ENCODE measurements at places on chromosomes 1 and 21. TPM values are rescaled to one million over a fixed set of nuclear protein-coding genes. Genes with fewer than 3 reads are reported as not detected.

Gene JAM2
- 16.0 TPM for total RNA-seq

Gene CDK18
- total RNA-seq = 19.1 TPM

Gene ATP5PF
- 80.3 TPM for total RNA-seq

Gene PLCH2
- 7.9 TPM for total RNA-seq

Gene UTS2
- 0.82 TPM for total RNA-seq

Gene SRSF10
- 82.6 TPM for total RNA-seq

Gene DIRAS3
- total RNA-seq = 3.5 TPM

Gene KRTAP12-2
- not detected for total RNA-seq

Gene TTC13
- 22.1 TPM for total RNA-seq

Gene SRM
- 112 TPM for total RNA-seq

Gene KANK4
- total RNA-seq = 11.4 TPM

Gene VANGL2
- 13.9 TPM for total RNA-seq

Gene FCAMR
- total RNA-seq = not detected

GRCh38 chr1:110606657-110607535 lies 738 bp upstream of the KCNA2 start:
- DNase-seq = peak; percentile 24

- DNase-seq = no peak
These were observed 247.9 kb downstream of the ADGRL2 start for GRCh38 chr1:82048596-82048995.

DNA sequence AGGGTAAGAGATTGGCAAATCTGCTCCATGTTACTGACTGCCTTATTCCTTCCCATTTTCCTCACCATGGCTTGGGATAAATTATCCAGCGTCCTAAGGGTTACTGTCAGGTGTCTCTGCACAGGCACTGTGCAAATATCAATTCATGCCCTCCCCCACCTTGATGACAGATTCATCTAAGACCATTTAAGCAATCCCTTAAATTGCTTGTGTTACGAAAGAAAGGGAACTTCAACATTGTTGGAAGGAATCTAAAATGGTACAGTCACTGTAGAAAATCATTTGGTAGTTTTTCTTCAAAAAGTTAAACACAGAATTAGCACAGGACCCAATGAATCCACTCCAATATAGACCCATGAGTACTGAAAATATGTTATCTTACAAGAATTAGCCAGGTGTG lies 17.6 kb upstream of the MTARC2 start:
- DNase-seq = no peak

DNA sequence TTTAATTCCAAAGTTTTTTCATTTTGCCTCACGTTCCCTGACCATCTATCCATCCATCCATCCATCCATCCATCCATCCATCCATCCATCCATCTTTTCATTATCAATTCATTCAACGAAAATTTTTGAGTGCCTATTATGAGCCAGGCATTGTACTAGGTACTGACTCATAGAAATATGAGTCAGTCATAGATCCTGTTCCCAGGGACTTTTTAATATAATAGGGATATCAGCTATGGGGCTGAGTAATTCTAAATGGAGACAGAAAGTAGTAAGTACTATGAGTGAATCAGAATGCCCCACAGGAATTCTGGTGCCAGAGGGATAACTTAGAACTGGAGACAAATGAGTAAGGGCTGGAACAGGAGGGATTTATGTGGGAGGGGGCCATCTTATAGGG lies 49.8 kb upstream of the GNG12 start:
- DNase-seq = no peak

GRCh38 chr1:113147073-113147625 lies 74.2 kb downstream of the LRIG2 start:
- DNase-seq = no peak

DNA sequence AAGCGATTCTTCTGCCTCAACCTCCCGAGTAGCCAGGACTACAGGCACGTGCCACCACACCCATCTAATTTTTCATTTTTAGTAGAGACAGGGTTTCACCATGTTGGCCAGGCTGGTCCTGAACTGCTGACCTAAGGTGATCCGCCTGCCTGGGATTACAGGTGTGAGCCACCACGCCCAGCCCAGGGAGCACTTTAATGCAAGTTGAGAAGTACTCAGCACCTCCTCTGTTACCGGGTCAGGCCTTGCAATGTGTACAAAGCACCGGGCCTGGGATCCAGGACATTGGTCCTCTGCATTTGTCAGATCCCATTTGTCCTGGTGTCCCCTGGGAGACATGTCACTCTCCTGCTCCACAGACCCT lies 143.6 kb downstream of the TOMM20 start:
- DNase-seq = no peak

DNA sequence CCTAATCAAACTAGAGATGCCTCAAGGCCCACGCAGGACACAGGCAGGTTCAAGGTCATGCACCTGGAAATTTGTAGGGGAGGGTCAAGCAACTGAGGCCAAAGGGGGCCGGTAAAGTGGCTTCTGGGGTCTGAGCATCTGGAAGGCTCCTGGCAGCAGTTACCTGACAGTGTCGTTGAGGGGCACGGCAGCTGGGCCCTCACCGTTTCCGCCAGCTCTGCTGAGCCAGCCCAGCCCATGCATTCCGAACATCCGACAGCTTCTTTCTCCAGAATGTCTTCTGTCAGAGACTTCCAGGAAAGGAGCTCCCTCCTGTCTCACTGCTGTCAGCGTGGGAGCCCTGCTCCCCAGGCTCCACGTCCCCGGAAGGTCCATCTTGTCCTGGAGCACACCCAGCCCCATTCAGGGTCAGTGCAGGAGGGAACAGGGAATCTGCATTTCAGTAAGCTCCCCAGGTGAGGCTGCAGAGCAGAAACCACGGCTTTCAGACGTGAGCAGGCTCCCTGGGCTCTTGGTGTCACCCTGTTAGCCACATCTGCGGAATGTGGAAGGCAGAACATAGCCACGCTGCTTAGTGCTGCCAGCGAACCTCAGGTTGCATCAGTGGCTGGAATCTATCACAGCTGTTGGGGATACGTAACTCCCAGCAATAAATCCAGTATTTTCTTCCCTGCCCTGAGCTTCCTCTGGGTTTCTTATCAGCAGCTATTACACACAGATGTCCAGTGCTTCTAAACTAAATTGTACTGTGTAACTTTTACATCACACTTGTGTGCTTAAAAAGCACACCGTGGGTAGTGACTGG lies 36.3 kb upstream of the FAM3B start:
- no peak for DNase-seq

- peak; percentile 77 for DNase-seq
These were observed at the start of gene NOS1AP for GRCh38 chr1:162069334-162070093. NOS1AP (plus strand) TSS chr1:162069691; CDS start chr1:162070178, 487 bp downstream.

- DNase-seq = peak; percentile 55
These were observed 30.6 kb downstream of the POFUT2 start for GRCh38 chr21:45256912-45257672.

DNA sequence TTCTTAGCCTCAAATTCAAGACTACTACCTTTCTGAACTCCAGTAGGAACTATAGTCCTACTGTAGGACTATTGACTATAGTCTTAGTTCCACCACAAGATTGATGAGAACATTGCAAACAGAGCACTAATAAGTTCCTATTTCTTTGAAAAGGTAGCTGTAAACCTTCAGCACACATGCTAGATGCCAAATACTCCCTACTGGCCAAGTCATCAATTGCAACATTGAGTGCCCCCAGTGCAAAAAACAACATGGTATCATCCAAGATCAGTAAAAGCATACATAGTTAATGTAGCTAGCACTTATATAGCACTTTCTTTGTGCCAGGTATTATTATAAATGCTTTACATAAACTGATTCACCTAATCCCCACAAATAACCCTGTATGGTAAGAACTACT lies 99.8 kb downstream of the MRPL39 start:
- no peak for DNase-seq

DNA sequence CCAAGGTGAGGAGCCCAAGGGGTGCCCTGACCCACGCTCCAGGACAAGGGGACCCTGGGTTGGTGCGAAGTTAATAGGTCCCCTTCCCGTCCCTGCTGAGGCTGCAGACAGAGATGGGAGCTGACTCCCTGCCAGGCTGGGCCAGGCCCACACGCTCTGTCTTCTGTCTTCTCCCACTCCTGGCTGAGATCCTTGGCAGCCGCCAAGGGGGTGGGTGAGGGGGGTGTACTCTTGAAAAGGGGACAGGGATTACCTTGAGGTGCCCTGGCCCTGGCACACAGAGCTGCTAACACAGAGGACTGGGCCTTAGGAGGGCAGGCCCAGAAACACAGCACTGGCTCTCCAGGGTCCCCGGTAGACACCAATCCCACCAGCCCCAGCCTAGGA lies 11.0 kb upstream of the CTRC start:
- DNase-seq = no peak

GRCh38 chr1:34101151-34101550 lies 63.9 kb downstream of the CSMD2 start:
- DNase-seq = no peak

GRCh38 chr1:28456078-28456477 lies 49.8 kb upstream of the RCC1 start:
- peak; percentile 15 for DNase-seq

GRCh38 chr1:203644661-203645510 lies 18.3 kb downstream of the ATP2B4 start:
- no peak for DNase-seq

GRCh38 chr1:109466452-109467300 lies at the start of gene SYPL2:
SYPL2 (plus strand) TSS chr1:109466546; CDS start chr1:109466844, 298 bp downstream.
- DNase-seq = peak; percentile 36

GRCh38 chr1:85001742-85002141 lies 4.8 kb upstream of the MCOLN2 start:
- no peak for DNase-seq

DNA sequence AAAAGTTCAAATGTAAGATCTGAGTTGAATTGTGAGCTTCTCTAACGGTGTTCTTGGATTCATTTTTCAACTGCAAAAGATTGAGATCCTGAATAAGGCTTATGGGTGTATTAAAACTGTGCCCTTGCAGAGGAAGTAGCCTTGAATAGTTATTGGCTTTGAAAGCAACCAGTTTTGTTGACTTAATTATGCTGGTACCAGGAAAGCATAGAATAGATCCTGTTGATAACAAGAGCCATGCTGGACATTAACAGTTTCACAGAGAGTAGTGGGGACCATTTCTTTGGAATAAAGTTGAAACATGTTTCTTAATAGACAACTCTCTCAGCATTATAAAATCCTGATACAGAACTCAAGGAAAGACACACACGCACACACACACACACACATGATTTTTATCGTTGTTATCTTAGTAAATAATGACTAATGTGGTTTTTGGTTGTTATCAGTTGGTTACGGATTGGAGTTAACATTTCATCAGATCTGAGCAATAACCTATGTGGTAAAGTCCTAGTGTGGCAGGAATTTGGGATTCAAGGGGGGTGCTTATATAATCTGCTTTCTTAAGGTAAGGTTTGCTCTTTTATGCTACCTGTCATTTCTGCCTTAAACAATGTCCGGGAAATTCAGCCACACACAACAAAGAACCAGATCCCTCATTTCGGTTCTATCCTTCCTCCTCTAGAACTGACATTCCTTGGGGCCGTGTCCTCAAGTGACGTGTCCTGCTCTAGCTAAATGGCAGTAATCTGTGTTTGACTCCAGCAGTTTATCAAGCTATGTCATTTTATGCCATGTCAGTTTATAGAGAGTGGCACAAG lies 330.9 kb downstream of the CHRM3 start:
- DNase-seq = no peak

DNA sequence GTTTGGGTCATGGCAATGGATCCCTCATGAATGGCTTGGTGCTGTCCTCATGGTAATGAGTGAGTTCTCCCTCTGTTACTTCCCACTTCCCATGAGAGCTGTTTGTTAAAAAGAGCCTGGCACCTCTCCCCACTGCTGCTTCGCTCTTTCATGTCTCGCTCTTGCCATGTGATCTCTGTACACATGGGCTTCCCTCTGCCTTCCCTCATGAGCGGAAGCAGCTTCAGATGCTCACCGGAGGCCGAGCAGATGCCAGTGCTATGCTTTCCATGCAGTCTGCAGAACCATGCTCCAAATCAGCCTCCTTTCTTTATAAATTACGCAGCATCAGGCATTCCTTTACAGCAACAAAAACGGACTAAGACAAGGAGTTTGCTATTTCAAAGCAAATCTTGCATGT lies 14.9 kb upstream of the GNPAT start:
- no peak for DNase-seq

GRCh38 chr1:104746994-104747393 lies 997.3 kb downstream of the AMY1C start:
- no peak for DNase-seq

GRCh38 chr1:201140235-201140940 lies 13.4 kb upstream of the ASCL5 start:
- no peak for DNase-seq

- DNase-seq = peak; percentile 92
These were observed at the start of gene CDKN2C for GRCh38 chr1:50969611-50970508. CDKN2C (plus strand) TSS chr1:50970245; CDS start chr1:50970369, 124 bp downstream.

DNA sequence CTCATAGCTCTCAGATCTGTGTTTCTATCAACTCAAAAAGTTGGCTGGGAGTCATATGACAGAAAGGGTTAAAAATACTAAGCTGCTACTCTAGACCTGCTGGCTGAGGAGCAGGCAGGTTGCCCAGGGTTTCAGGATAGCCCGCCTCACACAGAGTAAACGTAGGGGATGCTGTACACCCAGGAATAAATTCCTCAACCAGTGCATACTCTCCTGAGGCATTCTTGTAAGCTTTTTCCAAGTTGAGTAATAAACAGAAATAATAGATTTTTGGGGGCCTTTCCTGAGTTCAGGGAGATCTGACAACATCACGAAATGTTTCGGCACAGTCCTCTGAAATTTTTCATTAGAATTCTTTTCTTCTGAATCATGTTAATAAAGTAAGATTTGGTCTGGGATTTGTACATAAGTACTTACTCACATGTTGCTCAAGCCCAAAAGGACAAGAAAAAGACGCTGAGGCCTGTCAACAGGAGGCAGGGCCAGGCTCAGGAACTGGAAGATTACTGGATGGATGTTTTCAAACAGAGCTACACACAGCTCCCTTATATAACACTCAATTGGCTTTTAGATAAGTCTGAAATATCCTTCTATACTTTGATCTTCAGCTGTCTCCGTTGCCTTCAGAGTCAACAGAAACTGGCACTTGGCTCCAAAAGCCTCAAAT lies 41.0 kb downstream of the TGFBR3 start:
- DNase-seq = peak; percentile 55

- no peak for DNase-seq
These were observed 13.3 kb upstream of the BRWD1 start for GRCh38 chr21:39326607-39327307.

DNA sequence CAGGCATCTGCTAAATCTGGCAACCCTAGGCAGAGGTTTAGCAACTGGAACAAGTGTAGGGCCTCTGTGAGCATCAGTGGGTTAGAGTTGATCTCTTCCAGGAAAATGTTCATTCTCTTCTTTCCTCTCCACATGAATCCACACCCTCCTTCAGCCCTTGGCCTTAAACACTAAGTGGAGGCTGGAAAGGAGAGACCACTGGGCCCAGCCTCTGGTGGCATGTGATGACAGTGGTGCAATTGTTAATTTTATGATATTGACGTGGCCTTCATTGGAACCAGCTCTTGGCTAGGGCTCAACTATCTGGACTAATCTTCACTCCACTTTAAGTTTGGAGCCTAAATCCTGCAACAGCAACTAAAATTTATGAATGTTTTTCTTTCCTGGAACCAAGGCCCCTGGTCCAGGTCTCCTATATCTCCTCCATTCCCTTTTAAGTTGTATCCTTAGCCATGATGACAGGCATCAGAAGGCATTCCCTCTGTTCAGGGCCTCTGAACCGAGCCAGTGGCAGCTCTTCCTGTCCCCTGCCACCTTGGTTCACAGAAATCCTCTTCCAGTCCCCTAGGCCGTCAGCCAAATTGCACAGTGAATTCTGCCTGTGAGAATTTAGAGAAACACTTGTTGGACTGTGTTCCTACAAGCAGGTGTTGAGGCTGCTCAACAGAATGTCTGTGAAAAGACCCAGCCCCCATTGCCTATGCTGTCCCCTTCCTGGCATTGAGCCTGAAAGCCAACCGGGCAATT lies 132.2 kb downstream of the PSMG1 start:
- DNase-seq = no peak

All from lung (tissue), 17 donors.